HTR-8/SVneo (cell line): ENCODE measurements at places on chromosomes 1 and 21.
A peak's percentile ranks its signal among the peaks of the same experiment; 100 is the strongest.

GRCh38 chr1:66993076-66993475 is 60.9 kb downstream of the SLC35D1 start:
- DNase-seq: no peak

- DNase-seq: no peak
Observed at GRCh38 chr21:30447056-30447455, 7.0 kb downstream of the KRTAP15-1 start.

GRCh38 chr1:28264897-28265296 is 5.6 kb downstream of the SESN2 start:
- no peak for DNase-seq

GRCh38 chr1:94250341-94250740 is 13.0 kb upstream of the ARHGAP29 start:
- no peak for DNase-seq

GRCh38 chr1:145711213-145711651 is 4.1 kb upstream of the PDZK1 start:
- no peak for DNase-seq

GRCh38 chr1:162265983-162266382 is 110.7 kb downstream of the SPATA46 start:
- no peak for DNase-seq

- DNase-seq: no peak
Observed at GRCh38 chr1:19360016-19360415, 47.9 kb downstream of the SLC66A1 start.

DNA sequence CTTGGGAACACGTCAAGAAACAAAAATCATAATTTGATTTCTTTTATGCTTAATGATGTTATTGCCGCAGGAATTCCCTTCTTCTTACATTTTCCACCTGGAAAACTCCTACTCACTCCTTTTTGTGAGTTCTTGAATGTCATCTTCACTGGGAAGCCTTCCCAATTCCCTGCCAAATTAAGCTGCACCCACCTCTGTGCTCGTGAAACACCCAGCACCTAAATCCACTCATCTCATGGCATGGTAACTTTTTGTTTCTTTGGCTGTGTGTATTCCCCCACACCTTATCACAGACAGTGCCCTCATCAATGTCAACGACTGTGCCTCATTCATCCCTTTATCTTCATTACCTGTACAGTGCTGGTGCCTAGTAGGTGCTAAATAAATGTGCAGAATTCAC is 45.6 kb downstream of the ASTN1 start:
- no peak for DNase-seq

DNA sequence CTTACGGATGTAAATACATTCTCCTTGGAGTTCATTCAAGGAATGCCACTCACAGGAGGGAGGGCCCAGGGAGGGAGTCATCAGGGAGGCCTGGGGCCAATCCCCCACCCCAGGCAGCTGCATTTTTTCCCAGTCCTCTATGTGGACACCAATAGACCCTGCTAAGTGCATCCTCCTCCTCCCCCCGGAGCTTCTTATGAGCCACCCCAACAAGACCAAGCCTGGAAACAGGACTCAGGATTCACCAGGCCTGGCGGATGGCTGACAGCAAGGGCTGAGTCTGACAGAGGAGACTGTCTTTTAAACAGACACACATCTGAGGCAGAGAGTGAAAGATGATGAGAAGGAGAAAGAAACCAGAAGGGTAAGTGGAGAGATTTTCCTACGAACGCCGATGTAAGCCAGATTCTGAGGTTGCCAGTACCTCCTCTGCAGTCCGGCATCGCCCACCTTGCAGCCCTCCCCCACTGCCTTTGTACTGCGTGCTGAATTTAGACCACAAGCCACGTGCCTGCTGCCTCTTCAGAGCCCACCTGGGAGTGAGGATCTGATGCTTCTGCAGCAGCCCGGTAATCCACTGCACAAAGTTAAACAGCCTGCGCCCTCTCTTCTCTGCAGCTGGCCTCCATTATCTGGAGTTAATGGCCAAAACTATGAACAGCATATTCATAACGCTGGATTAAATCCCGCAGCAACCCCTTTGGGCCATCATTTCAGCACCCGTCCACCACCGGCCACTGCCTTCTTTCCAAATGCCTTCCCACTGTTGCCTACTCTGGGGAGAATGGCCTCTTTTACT is 17.6 kb upstream of the SFPQ start:
- no peak for DNase-seq

GRCh38 chr1:44542420-44543063 is 131.7 kb downstream of the TMEM53 start:
- DNase-seq: no peak

DNA sequence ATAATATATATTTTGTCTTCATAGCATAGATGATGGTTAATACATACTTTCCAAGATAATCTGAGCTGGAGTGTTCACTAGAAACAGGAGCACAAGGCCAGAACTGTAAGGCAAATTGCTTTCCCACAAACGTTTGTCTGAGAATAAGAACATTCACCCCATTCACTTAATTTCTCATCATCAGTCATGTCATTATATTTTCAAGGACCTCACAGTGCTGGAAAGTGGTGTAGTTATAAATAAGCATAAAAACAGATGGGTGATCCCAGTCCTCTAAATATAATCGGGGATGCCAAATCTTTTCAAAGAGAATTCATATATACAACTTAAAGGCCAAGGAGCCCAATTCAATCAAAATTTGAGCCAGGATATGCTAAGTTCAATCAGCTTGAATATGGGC is 8.4 kb downstream of the PRRX1 start:
- DNase-seq: no peak

DNA sequence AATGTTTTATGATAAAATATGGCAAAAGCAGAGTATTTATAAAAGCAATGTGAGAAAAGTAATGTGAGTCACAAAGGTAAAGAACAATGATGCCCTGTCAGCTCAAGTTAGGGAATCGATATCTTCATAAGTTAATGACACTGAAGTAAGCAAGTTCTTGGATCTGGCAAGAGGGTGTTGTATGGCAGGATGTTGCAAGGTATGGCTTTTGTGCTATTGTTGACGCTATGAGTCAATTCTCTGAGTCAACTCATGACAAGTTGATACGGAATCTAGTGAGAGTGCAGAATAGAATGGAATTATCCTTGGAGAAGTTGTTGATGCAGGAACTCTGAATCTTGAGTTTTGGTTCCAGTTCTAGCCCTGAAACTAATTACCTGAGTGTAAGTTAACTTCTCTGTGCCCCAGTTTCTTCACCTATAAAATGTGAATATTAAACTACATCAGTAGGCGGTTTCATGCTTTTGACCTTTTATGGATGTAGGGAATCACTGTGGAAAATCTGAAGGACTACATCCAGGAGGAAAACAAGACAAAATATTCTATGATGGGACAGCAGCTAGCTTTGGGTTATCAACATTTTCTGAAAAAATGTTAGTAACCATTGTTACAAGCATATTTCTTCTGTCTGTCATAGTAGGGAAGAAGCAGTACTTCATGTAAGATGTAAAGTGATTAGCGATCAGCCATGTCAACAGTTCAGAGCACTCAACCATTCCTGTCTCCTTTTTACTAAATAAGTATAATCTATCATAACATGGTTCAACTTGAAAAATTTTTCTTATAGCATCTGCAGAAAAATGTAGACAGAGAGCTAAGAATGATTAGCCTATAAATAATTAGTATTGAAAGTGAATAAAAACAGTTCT is 96.9 kb downstream of the ATP6V1G3 start:
- peak; percentile 53 for DNase-seq

DNA sequence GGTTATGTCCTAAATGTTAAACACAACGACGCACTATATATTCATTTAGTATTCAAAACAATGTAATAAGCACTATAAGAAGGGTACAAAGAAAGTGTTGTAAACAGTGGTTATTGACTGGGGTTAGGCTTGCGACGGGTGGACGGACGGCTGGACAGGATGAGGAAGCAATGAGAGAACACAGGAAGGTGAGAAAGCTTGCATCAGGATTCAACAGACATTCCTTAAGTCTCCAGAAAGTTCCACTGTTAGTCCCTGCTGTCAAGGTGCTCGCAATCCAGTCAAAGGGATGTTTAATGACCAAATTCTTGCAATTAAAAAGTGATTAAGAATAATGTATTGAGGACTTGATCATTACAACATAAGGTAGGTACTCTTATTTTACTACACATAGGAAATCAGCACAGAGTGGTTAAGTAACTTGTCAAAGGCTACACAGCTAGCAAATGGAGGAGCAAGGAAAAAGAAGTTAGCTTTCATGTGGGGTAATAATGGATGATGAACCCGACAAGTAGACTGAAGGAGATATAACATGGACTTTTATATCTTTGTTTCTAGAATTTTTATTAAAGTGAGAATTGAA is 994 bp upstream of the ACBD6 start:
- no peak for DNase-seq

DNA sequence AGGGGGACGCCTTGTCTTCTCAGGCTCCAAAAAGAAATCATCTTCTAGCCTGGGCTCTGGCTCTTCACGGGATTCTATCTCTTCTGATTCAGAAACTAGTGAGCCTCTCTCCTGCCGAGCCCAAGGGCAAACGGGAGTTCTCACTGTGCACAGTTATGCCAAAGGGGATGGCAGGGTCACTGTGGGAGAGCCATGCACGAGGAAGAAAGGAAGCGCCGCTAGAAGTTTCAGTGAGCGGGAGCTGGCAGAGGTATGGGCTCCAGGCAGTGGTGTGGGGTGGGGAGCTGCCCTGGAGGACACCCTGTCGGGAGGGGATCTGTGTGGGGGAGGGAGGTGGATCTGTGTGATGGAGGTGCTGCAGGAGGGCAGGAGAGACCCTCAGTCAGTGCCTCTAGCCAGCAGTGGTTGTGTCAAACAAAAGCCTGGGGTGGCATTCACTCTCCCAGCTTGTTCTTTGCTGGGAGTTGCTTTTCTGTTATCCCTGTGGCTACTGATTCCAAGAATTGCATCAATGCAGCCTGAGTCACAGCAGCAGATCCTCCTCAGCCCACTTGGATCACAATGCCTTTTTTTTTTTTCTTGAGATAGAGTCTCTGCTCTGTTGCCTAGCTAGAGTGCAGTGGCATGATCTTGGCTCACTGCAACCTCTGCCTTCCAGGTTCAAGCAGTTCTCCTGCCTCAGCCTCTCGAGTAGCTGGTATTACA is 21.8 kb downstream of the KDM4A start:
- no peak for DNase-seq

DNA sequence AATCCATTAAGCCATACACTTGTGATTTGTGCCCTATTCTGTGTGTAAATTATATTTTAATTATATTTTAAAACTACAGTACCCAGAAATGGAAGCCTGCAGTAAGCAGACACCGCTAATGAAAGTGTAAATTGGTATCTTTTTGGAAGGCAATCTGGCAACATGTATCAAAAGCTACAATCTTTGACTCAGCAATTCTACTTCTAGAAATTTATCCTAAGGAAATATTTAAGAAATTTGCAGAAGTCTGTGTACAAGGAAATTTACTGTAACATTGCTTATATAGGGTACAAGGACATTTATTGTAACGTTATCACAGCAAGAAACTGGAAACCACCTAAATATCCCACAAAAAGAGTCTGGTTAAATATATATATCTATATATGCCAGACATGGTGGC is 14.6 kb upstream of the ZMYM4 start:
- no peak for DNase-seq

- no peak for DNase-seq
Observed at GRCh38 chr1:150997949-150998348, 8.8 kb downstream of the MINDY1 start.

GRCh38 chr1:22271847-22272801 is 129.2 kb upstream of the WNT4 start:
- no peak for DNase-seq

- DNase-seq: no peak
Observed at GRCh38 chr1:234874291-234875288, 254.0 kb downstream of the TOMM20 start.

- no peak for DNase-seq
Observed at GRCh38 chr1:205630241-205630640, 1.6 kb downstream of the ELK4 start.
